ENCODE measurements at places on chromosomes 7 and 10.

DNA sequence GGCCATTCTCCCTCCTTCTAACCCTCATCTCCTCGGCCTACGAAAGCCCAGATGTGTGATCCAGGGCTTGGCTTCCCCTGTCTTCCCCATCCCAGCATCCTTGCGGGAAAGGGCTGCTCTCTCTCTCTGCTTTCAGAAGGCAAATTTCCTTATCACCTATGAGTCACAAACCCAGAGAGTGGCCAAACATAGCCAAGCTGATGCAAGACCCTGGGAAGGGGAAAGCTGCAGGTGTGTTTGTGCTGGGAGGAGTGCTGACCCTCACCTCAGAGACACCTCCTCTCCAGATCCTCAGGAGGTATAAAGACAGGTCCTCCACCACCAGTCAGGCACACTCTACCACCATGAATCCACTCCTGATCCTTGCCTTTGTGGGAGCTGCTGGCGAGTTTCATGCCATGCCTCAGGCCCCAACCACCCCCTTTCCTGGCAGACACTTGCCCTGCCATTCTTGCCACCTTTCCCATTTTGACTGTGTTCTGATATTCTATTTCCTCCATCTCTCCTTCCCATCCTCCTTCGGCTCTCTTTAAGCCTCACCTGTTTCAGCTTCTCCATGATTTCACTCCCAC lies 10.6 kb upstream of the PRSS2 start:
- DNase-seq: no peak

GRCh38 chr10:71338728-71339495 lies 19.9 kb downstream of the SLC29A3 start:
- no peak for DNase-seq

DNA sequence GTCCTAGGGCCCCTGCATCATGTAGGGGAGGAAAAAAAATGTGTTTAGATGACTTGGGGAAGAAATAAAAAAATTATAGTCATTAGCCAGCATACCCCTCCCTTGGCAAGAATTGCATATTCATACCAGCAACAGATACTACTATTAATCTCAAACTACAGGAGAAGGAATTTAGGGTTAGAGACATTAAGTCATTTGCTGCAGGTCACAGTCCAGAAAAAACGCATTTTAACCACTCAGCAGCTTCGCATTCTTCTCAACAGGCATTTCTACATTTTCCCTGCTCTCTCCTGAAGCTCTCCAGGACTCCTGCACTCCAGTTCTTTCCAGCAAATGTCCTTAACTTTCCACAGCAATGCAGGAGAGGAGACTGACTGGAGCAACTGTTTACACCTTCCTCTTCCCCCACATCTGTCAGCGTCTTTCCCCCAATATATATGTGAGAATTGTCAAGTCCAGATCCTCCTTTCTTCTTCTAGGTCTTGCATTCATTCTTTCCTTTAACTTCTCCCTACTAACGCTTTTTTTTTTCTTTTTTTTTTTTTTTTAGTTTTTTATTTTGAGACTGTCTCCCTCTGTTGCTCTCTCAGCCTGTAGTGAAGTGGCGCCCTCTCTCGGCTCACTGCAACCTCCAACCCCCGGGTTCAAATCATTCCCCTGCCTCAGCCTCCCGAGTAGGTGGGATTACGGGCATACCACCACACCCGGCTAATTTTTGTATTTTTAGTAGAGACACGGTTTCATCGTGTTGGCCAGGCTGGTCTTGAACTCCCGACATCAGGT lies 35.6 kb downstream of the PRPS1L1 start:
- peak; percentile 2 for DNase-seq

DNA sequence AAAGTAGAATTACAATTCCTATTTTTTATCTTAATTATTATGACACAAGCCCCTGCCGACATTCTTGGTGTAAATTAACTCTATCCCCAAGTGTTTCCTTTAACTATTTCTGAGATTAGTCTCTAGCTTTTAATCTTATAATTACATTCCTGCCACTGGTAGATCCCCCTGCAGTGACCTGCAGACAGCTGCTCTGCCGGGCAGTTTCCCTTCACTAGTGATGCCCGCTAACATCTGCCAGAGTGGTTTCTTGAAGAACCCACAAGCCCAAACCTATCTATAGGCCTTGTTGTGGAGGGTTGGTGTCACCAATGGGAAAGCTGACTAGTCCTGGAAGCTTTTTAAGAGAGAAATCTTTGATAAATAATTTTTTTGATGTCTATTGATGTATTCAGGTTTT lies 50.0 kb downstream of the ADAM22 start:
- DNase-seq: no peak

- no peak for DNase-seq
Measured at GRCh38 chr7:97732565-97733275, 834 bp downstream of the TAC1 start.

DNA sequence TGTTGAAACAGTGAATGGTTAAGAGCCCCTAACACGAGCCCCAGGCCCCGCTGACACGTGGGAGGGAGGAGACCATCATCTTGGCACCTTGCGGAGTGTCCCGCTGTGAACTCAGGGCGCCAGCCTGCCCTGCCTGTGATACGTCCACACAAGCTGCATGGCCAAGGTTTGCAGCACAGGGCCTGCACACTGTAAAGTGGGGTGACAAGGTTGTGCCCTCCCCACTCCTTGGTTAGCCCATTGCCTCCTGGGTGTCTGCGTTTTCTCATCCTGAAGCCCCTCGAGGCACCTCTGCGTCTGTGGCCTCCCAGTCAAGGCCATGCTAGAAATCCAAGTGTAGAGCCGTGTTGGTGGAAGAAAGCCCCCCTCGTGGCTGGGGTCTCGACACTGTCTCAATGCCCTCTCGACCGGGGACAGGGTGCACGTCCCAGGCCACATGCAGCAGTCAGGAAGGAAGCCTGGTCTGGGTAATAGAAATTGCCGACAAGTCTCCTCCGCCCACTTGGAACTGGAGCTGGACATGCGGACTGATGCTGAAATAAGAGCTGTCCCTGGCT lies 192.1 kb downstream of the DNAJB6 start:
- DNase-seq: no peak

DNA sequence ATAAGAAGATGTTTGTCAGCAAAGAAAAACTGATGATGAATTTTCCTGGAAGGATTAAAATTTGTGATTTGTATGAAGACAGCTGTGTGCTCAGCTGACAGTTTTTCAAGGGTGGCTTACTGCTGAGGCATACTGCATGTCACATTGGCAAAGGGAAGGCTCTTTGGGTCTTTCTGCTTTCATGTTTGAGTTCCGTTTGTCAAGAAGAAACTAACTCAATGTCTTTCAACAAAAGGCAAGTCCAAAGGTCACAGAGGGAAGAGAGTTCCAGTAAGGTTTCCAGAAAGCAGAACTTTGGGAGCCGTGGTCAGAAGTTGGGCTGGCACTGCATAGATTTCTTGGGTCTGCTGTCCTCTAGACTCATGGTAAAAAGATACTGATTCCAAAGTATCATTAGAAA lies 16.9 kb downstream of the DYDC2 start:
- DNase-seq: no peak

GRCh38 chr10:114031073-114031972 lies 12.3 kb upstream of the ADRB1 start:
- DNase-seq: no peak

GRCh38 chr7:121714559-121715303 lies 158.2 kb upstream of the PTPRZ1 start:
- DNase-seq: no peak

DNA sequence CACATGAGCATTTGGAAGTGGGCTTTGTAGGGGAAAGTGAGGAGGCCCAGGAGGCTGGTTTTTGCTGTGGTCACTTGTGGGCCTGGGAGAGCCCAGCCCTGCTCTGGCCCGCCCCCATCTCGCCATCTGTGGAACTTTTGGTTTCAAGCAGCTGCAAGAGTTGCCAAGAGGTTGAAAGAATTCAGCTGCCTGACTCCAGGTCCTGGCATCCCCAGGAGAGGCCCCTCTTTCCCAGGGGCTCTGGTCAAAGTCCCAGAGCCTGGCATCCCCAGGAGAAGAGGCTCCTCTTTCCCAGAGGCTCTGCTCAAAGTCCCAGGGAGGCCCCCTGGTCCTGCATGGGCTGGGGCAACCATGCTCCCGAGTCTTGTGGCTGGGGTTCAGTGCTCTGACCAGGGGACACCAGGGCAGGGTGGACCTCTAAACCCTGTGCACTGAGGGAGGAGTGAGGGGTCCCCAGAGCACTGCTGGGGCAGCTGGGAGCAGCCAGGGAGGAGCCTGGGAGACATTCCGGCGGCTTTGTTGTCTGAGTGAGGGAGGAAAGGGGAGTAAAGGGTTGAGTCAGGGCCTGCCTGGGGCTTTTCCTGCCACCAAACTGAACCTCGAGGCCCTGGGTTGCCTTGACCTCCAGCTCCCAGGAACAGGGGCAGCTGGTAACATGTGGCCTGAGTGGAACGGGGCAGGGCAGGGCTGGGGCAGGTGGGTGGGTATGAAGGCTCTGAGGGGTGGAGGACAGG lies 27.7 kb upstream of the CSGALNACT2 start:
- no peak for DNase-seq
